A172 (cell line): ENCODE measurements at places on chromosomes 1 and 21.

DNA sequence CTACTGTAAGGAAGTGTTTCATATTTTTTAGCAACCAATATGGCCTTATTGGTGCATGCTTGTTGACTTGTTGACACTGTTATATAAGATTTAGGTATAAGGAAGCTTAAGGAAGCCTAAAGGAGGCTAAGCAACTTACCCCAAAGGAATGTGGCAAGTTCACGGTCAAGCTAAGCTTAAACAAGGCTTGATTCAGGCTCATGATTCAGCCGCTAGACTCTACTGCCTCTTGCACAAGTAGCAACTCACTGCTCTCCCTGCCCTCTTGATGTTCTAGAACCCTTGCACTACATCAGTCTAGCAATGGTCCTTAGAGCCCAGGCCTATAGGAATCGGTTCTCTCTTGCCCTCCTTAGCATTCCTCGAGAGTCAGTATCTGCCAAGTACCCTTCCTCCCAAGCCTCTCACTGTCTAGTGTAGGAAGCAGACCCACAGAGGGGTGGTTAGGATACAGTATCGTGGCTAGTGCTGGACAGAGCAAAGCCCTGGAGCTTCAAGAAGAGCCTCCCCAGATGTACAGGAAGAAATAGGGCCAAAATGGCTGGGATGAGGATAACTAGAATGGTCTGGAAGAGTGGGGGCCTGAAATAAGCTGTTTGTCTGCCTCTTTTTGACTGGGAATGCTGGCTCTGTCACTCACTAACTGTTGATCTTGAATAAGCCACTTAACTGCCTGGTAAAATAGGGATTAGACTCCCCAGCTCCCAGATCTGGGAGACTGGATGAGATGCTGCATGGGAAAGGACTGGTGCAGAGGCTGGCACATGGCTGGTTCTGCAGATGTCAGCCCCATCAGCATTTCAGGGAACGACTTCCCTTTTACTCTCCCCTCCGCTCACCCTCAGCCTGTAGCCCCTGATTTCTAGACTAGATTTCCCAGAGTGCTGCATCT is 122.2 kb downstream of the NAV1 start:
- no peak for DNase-seq

DNA sequence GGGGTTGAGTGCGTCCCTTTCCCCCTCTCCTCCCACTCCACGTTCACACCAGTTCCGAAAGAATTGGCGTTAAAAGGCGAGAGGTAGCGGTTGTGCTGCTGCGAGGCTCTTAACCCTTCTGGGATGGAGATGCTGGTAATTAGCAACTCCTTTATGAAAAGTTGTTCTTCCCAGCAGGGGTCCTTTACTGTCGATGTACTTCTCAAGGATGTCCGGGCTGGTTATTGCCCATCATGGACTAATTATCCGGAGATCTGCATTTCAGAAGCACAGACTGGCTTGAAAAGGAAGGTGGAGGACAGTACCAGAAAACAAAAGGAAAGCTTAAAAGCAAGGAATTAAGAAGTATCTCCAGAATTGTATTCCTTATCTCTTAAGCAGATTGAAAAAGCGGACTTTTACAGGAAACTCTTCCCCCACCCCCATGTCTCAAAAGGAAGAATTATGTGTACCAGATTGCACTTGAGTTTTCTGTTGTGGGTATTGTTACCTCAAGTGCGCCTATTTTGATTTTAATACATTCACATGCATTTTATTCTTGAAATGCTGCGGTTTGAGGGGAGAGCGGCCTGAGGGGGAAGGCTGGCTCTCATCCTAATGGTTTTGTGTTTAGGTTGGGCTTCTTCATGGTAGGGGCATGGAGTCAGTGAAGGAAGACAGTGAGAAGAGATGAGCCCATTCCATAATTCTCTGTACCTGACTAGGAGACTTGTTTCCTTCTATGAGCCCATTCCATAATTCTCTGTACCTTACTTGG is 1.5 kb downstream of the AK4 start:
- no peak for DNase-seq

- DNase-seq, result peak; percentile 57
These were observed 26.1 kb downstream of the ZP4 start for GRCh38 chr1:237864338-237865244.

DNA sequence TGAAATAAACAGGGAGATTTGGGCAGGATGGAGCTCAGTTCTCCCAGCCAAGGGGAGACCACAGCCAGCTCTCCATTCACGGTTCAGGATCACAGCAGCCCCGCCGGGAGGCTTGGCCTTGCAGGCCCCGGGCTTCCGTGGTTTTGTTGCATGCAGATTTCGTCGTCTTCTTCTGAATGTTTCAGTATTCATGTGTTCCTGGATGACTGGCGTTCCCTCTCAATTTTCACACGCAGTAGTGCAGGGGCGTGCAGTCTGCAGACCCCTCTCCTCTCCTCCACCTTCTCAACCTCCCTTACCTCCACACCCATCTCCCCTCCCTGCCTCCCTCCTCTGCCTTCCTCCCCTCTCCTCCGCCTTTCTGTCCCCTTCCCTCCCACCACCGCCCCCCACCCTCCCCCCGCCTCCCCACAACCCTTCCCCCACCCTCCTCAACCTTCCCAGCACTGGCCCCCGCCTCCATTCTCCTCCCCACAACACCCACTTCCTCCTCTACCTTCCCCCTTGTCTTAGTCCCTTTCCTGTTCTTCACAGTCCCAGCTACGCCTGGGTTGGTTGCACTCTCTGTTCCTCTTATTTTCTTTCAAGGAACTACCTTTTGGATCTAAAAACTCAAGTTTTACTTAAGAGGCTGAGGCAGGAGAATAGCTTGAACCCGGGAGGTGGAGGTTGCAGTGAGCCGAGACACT is 8.4 kb upstream of the SLC19A1 start:
- no peak for DNase-seq

DNA sequence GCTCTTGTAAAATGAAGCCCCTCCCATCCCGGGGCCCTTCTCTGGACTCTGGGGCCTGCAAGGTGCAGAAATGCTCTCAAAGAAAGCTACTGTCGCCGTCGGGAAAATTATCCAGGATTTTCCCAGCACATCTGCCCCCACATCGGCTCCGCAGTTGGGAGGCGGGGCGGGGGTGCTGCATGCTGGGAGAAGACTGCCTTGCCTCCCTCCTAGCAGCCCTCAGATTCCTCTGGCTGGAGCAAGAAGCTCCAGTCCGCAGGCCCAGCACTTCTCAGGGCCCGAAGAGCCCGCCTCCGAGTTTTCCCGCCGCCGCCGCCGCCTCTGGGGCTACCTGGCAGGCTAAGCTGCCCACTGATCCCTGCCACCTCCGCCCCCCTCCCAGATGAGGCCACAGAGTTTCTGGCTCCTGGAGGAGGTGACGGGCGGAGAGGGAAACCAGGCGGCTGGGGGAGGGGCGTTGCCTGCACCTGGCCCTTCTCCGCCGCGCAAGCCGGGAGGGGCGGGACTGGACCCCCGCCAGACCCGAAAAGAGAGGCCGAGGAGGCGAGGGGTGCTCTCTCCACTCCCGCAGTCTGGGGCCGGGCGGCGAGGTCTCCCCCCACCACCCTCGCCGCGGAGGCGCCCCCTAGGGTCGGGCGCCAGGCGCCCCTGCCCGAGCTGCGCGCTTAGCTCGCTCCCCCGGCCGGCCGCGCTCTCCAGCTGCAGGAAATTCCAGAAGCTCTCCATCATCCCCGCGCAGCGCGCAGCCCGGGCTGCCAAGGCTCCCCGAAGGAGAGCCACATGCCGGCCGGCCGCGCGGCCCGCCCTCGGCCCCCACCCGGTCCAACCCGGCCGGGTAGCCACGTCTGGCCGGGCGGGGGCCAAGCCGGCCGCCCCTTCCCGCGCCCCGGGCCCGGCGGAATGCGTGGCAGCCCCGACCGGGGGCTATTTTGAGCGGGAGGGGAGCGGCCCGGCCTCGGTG is 28.8 kb downstream of the AHDC1 start:
- DNase-seq, result no peak

GRCh38 chr1:33468011-33468410 is 4.4 kb upstream of the ZSCAN20 start:
- no peak for DNase-seq

- DNase-seq, result no peak
These were observed 31.2 kb upstream of the CSF3R start for GRCh38 chr1:36513676-36514473.

GRCh38 chr1:225450491-225451191 is 22.8 kb upstream of the LBR start:
- DNase-seq, result peak; percentile 28

DNA sequence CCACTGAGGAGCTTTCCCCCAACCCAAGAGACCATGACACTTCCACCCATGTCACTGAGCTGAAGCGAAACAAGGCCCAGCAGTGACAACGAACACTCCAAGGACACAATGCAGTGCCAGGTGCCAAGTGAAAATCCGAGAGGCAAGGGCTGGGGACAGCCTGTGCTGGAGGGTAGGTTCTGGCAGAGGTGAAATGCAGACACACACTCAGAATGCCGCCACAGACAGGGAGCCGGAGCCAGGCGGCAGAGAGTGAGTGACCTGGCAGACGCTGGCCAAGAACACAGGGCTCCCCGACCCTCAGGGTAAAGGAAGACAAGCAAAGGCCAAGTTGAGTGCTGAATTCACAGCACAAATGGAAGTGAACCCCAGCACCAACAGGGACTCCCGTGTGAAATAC is 78.9 kb downstream of the CD46 start:
- DNase-seq, result no peak

DNA sequence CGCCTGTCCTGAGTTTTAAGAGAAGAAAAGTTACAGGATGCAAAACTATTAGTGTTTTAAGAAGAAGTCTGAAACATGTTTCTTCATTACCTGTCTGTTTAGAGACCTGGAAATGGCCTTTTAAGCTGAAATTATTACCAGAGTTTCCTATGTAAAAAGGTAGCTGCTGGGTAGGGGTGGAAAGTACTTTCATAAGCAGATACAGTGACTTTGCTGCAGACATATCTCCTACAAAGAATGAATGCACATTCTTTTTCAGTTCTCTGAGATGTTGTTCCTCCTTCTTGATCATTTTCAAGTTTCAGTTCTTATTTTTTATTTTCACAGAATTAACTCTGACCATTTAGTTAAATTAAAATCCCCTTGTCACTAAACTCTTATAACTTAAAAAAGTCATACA is 1329.6 kb downstream of the KCNT2 start:
- DNase-seq, result no peak

DNA sequence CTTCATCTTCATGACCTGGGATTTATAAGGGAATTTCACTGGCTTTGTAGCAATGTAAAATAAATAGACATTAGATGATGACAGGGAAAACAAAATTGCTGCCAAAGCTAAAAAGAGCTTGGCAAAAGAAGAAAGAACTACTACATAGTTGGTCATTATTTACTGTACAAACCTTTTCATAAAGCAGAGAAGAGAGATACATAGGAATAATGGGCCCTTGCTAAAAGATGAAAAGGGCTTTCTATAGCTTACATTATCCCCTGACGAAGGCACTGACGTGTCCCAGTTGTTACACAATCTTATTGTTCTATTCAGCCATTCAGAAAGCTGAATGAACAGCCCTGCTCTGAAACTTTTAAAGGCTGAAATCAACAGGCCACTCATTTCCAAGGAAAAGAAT is 57.1 kb downstream of the ZC3H11B start:
- DNase-seq, result no peak

DNA sequence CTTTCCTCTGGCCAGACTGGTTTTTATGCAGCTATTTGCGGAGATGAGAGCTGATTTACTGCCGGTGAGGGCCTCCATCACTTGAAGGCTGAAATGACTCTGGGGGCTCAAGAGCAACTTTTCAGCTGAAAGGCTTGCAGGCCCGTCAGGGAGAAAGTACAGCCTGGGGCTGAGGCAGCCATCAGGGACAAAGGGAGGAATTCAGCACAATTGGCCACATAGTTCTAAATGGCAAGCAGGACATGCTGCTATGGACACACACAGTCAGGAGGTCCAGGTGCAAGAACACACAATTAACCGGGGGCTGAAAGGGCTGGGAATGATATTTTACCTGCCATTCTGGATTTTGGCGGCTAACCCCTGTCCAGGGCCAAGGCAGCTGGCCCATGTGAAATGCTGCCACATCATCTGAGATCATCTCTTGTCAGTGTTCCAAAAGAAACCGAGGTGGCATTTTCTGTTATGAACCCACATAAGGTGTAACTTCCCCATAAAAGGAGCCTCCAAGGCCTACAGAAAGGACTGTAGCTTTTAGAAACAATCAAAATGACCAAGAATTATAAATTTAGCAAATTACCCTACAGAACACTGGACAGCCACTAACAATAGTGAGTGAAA is 58.2 kb downstream of the LMX1A start:
- DNase-seq, result no peak

GRCh38 chr1:71190843-71191242 is 110.0 kb upstream of the ZRANB2 start:
- no peak for DNase-seq

DNA sequence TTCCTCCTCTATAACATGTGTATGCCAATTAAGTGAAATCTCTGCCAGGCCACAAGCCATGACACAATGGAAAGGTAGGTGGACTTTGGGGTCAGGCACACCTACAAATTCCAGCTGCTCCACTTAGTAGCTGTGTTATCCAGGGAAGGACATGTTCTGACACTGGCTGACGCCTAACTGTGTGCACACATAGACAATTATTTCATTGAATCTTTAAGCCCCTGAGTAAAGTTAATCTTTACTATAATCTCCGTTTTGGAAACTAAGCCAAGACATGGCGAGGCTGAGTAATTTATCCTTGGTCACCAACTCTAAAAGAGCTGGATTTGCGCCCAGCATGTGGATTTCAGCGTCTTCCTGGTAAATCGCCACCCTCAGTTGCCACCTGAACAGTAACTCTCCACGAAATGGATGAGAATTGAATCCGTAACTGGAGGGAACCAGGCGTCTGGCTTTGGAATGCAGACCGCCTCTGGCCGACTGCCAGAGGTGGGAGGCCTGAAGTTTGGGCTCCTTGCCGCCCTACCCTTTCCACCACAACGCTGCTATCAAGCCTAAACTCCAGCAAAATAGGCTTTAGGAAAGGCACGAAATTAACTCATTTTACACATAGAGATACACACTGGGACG is 888 bp upstream of the SNRPE start:
- DNase-seq, result peak; percentile 73

DNA sequence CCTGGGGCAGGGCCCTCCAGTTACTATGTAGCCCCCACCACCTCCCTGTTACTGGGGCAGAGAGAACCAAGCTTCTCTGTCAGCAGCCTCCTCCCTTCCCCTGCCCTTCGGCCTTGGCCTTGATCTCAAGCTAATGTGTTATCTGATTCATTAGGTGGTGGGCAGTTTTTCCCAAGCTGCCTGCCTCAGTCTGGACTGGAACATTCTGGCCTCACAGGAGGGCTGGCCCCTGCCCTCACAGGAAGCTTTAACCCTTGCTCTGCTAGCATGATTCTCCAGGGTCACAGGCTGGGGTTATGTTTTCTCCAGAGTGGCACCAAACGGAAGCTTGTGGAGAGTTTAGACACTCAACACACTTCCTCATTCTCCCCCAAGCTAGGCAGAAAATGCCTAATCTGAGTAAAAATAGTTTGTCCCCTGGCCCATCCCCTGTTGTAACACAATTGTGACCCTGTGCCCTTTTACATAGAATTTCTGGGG is 37.2 kb upstream of the SLC6A9 start:
- DNase-seq, result no peak
